ENCODE measurements at places on chromosomes 5 and 9. TPM values are rescaled to one million over a fixed set of nuclear protein-coding genes. Genes with fewer than 3 reads are reported as not detected.

DNA sequence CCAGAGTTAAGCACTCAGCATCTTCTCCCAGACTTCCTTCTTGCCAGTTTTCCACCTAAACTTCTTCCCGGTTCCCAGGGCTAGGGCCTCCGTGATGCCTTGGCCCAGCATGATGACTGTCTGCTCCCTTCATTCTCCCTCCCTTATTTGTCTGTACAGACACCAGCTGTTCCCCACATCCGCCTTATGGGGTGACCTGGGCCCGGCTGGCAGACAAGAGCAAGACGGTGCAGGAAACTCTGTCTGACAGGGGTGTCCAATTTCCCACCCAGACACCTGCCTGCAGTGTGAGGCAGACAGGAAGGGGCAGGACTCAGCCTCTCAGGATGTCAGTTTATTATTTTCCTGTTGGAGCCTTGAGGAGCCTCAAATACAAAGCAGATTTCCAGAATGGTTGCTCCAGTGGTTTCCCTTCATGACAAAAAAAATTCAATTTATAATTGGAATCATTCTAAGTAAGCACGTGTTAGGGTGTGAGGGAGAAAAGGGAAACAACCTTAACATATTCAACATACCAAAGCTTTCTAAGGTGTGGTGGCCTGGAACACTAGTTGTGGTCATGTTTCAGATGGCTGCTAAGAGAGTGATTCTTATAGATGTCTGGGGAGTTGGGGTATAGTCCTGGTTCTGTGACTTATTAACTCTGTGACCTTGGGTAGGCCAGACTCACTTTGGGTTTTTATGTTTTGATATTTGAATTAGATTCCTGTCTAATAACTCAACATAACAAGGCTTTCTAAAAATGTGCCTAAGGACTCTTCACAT, 234.5 kb downstream of the PAPPA start:
- no peak overlapping the region for H3K4me3 ChIP-seq
- DNase-seq = no peak
- no peaks in the 10 kb centered on the region for H3K36me3 ChIP-seq
- H3K27me3 ChIP-seq = no peaks in the 10 kb centered on the region
- H3K27ac ChIP-seq = no peak overlapping the region

GRCh38 chr9:85900504-85901201, 40.3 kb upstream of the NAA35 start:
- no peak overlapping the region for H3K27ac ChIP-seq
- no peak overlapping the region for H3K4me3 ChIP-seq
- H3K36me3 ChIP-seq = no peaks in the 10 kb centered on the region
- H3K4me1 ChIP-seq = no peaks in the 10 kb centered on the region

DNA sequence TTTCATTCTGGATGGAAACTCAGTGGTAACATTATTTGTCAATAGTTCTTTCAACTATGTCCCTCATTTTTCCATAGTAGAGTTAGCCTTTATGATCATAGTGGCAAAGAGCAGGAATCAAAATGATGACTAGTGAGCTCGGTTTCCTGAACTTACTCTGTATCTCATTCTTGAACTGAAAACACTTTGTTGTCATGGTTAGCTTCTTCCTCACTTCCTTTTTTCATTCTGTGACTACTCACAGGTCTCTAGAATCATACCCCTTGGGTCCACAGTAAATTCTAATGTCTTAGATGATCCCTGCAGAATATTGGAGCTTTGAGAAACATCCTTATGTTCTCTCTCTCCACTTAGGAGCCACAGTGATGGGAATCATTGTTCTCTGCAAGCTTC, 29.4 kb upstream of the RECK start:
- no peaks in the 10 kb centered on the region for H3K4me1 ChIP-seq
- no peak overlapping the region for H3K27ac ChIP-seq
- H3K27me3 ChIP-seq = no peaks in the 10 kb centered on the region
- H3K36me3 ChIP-seq = no peaks in the 10 kb centered on the region
- DNase-seq = no peak

SLCO6A1 gene
- not detected for total RNA-seq

- H3K27ac ChIP-seq = no peak overlapping the region
- no peaks in the 10 kb centered on the region for H3K27me3 ChIP-seq
- H3K36me3 ChIP-seq = no peaks in the 10 kb centered on the region
Measured at GRCh38 chr5:145737578-145737977, 97.6 kb downstream of the PRELID2 start.

GRCh38 chr5:72937517-72938061, 18.3 kb upstream of the FCHO2 start:
- DNase-seq = no peak
- H3K27ac ChIP-seq = no peak overlapping the region
- H3K4me1 ChIP-seq = no peaks in the 10 kb centered on the region
- H3K36me3 ChIP-seq = no peaks in the 10 kb centered on the region
- no peak overlapping the region for H3K4me3 ChIP-seq

DNA sequence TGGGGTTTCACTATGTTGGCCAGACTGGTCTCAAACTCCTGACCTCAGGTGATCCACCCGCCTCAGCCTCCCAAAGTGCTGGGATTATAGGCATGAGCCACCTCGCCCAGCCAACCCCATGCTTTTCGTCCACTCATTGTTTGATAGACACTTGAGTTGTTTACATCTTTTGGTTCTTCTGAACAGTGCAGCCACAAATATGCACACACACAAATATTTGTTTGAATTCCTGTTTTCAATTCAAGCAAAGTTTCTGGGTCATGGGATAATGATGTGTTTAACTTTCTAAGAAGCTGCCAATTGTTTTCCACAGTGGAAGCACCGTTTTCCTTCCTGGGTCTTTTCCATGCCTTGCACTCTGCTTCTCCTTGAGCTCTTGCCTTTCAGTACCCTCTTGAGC, 6.8 kb upstream of the PAEP start:
- no peak for DNase-seq
- H3K27me3 ChIP-seq = no peaks in the 10 kb centered on the region
- H3K4me1 ChIP-seq = no peaks in the 10 kb centered on the region
- no peaks in the 10 kb centered on the region for H3K36me3 ChIP-seq

DNA sequence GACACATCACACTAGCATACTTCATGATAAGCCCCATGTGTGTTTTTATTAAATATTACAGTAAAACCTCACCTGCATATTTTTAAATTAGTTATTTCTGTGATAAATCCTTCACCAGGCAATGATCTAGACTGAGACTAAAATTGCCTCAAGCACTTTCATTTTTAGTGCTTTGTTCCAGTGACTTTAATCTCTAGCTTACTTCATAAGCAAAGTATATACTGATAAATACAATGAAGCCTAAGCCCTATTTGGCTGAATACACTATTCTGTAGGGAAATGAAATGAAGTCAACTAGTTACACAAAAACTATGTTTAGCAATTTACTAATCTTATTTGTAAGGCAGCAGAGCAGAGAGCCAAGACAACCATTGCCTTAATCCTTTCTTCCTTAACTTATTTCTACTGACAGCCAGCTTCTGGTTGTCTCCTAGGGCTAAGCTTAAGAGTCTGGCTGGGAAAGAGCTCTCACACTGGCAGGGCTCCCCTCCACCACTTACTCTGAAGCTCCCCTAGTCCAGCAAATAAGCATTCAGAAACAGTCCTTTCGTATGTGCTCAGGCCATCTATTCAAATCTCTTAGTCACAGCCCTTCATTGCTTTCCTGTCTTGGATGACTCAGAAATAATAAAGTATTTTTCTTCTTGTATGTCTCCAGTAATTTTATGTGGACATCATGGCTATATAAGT, 31.4 kb upstream of the MTAP start:
- no peak overlapping the region for H3K27ac ChIP-seq
- H3K4me1 ChIP-seq = no peaks in the 10 kb centered on the region
- no peak for DNase-seq
- peaks cover 46% of the 10 kb centered on the region for H3K27me3 ChIP-seq
- no peaks in the 10 kb centered on the region for H3K36me3 ChIP-seq
- H3K4me3 ChIP-seq = no peak overlapping the region

GRCh38 chr5:34450338-34450737, 205.8 kb upstream of the RAI14 start:
- no peak overlapping the region for H3K27ac ChIP-seq
- H3K36me3 ChIP-seq = no peaks in the 10 kb centered on the region
- H3K27me3 ChIP-seq = no peaks in the 10 kb centered on the region
- no peak overlapping the region for H3K4me3 ChIP-seq

DNA sequence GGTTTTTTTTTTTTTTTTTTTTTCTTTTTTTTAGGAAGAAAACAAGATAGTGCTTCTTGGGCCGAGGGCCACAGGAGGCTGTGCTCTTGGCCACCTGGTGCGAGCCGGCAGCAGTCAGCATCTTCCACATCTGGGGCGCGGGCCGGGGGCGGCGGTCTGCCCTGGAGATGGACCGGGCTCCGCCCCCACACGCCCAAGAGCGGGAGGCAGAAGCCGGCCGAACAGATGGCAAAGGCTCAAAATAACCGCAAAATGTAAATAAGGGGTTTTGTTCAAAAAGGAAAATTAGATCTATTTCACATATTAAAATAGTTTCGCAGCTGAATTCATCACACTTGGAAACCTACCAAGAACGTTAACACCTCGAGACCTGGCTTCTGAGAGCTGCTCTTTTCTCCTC, 51.5 kb upstream of the UBAC1 start:
- H3K27ac ChIP-seq = peak overlapping the region; percentile 50
- H3K4me1 ChIP-seq = peaks cover 6% of the 10 kb centered on the region
- no peak for DNase-seq
- no peaks in the 10 kb centered on the region for H3K27me3 ChIP-seq

DNA sequence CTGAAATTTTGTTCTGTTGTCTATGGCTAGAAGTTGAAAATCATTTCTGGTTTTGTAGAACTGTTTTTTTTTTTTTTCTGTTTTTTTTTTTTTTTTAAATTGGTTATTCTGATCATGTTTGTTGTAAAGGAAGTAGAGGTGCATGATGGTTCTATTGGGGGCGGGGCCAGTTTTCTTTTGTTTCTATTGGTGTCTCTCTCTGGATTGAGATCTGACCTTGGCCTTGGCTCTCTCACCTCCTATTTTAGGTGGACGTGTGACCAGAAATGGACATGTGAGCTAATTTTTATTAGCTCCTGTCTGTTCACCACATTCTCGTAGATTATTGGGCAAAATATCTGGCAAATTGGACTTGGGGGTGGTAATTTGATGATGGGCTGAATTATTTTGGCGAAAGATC, 3.2 kb downstream of the ZNF618 start:
- H3K27me3 ChIP-seq = peaks cover 11% of the 10 kb centered on the region
- H3K4me3 ChIP-seq = no peak overlapping the region
- H3K36me3 ChIP-seq = no peaks in the 10 kb centered on the region

DNA sequence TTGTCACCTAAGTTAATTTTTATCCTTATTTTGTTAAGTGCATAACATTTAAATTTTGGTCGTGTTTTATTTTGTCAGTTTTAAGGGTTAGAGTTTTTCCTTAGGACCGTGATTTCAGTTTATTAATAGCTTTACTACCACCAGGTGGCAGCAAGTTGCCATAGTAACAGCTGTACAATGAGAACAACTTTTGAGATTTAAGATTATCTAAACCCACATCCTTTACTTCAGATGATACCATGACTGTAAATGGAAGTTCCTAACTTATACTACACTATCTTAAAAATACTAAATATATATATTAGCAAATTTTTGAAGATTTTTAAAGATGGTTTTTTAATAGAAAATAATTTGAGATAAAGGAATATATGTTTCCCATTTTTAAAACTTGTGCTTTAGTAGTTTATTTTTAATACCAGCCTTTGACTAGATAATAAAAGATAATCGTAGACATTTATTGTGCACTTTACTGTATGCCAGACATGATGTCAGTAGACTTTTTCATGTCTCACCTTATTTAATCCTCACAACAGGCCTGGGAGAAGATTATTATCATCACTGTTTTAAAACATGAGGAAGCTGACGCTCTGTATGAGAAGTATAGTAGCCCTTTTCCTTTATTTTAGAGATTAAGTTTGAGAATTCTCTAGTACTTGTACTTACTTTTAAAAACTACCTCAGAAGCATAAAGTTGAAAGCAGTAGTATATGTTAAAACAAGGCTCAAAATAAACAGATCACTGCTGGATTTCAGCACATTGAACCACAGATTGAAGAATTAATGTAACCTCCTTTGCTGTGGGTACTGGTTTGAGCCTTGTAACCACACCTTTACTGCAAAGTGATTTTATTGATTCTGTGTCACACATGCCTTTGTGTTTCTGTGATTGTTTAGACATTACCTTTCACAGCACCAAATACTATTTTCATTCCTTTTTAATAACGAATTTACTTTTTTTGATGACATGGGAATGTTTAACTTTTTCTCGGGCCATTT, 27.5 kb downstream of the SREK1 start:
- H3K4me3 ChIP-seq = no peak overlapping the region
- no peaks in the 10 kb centered on the region for H3K27me3 ChIP-seq
- H3K27ac ChIP-seq = no peak overlapping the region

GRCh38 chr9:34578241-34579103, 11.1 kb downstream of the CNTFR start:
- peaks cover 47% of the 10 kb centered on the region for H3K4me1 ChIP-seq
- H3K27me3 ChIP-seq = peaks cover 80% of the 10 kb centered on the region
- H3K27ac ChIP-seq = no peak overlapping the region
- no peaks in the 10 kb centered on the region for H3K36me3 ChIP-seq
- peak overlapping the region; percentile 62 for H3K4me3 ChIP-seq
- peak; percentile 75 for DNase-seq

- H3K27me3 ChIP-seq = no peaks in the 10 kb centered on the region
- H3K36me3 ChIP-seq = no peaks in the 10 kb centered on the region
- H3K27ac ChIP-seq = 0 out of 2 replicates have a peak overlapping the region, but pooled peaks have one; percentile 55
- DNase-seq = no peak
Measured at GRCh38 chr9:127968700-127969383, 11.9 kb downstream of the EEIG1 start.

ENTPD2 gene
- total RNA-seq = 1.1 TPM

GRCh38 chr9:78351816-78352215, 54.9 kb downstream of the PSAT1 start:
- peaks cover 3% of the 10 kb centered on the region for H3K4me1 ChIP-seq
- H3K27me3 ChIP-seq = no peaks in the 10 kb centered on the region
- no peak for DNase-seq
- H3K4me3 ChIP-seq = no peak overlapping the region
- no peaks in the 10 kb centered on the region for H3K36me3 ChIP-seq
- H3K27ac ChIP-seq = no peak overlapping the region

- no peaks in the 10 kb centered on the region for H3K27me3 ChIP-seq
- H3K4me1 ChIP-seq = peaks cover 9% of the 10 kb centered on the region
- H3K27ac ChIP-seq = no peak overlapping the region
- no peaks in the 10 kb centered on the region for H3K36me3 ChIP-seq
- no peak overlapping the region for H3K4me3 ChIP-seq
Measured at GRCh38 chr5:173011566-173011965, 28.0 kb downstream of the ATP6V0E1 start.

- H3K36me3 ChIP-seq = no peaks in the 10 kb centered on the region
- no peak overlapping the region for H3K27ac ChIP-seq
- no peak overlapping the region for H3K4me3 ChIP-seq
Measured at GRCh38 chr9:133160742-133161546, 2.8 kb downstream of the GBGT1 start.

CCNB1 gene
- 273 TPM for total RNA-seq

DNA sequence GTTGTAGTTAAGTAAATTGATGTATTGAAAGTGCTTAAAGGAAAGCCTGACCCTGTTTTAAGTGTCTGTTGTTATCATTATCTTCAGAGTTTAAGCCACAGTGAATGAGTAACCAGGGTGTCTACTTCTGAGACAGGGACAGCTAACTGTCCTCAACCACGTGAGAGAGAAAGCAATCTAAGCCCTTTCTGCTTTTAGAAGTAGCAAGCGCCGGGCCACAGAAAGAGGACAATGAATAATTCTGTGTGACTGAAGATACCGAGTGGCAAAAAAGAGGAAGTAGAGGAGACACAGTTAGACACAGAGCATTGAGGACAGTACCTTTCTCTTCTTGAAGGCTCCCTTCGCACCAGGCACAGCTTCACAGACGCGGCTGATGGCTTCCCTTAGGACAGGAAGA, 86.3 kb downstream of the S1PR3 start:
- DNase-seq = no peak
- H3K36me3 ChIP-seq = no peaks in the 10 kb centered on the region
- H3K27me3 ChIP-seq = no peaks in the 10 kb centered on the region
- no peak overlapping the region for H3K4me3 ChIP-seq
- no peak overlapping the region for H3K27ac ChIP-seq
